ENCODE measurements at places on chromosomes 2 and 18. TPM values are rescaled to one million over a fixed set of nuclear protein-coding genes. Genes with fewer than 3 reads are reported as not detected.

The ALPI gene
- 0.06 TPM for polyA plus RNA-seq

The WDR75 gene
- 55.4 TPM for polyA plus RNA-seq

The MAB21L4 gene
- 11.1 TPM for polyA plus RNA-seq

The IL1F10 gene
- polyA plus RNA-seq, result not detected

DNA sequence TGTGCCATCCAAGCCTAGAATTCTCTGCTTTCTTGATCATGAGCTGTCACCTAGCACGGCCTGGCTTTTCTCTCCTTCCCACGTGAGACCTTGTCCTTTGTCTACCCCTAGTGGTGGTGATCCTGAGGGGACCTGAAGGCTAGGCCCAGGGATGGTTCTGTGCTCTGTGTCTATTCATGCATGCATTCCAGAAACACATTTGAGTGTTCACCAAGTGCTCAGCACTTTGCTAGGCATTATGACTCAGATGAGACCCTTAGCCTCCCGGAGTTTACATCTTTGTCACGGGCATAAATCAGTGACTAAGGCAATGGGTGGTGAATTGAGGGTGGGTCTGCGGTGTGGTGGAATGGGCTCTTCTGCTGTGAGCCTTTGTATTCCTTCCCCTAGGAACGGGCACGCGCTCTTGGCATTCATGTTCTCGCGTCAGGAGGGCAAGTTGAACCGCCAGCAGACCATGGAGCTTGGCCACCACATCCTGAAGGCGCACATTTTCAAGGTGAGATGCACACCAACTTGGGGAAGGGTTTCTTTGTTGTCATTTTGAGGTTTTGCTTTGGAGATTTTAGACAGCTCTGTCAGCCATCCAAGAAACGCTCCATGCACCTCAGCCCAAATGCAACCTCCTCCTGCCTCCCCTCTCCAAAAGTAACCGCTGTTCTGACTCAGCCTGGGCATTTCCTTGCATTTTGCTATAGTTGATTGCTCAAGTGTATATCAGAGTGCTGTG lies 100.9 kb downstream of the WDSUB1 start:
- DNase-seq, result peak; percentile 28

- no peak for DNase-seq
Measured at GRCh38 chr2:6846967-6847681, 18.6 kb downstream of the CMPK2 start.

DNA sequence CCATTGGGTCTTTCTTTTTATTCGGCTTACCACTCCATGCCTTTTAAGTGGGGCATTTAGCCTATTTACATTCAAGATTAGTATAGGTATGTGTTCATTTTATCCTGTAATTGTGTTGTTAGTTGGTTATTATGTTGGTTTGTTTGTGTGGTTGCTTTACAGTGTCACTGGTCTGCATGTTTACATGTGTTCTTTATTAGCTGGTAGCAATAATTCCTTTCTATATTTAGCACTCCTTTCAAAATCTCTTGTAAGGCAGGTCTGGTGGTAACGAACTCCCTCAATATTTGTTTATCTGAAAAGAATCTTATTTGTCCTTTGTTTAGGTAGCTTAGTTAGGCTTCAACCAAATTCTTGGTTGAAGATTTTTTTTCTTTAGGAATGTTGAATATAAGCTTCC lies 68.7 kb upstream of the XDH start:
- DNase-seq, result no peak

GRCh38 chr2:68256093-68256450 lies 3.7 kb upstream of the PPP3R1 start:
- no peak for DNase-seq

GRCh38 chr2:196951973-196952372 lies 25.5 kb upstream of the PGAP1 start:
- no peak for DNase-seq

- DNase-seq, result peak; percentile 34
Measured at GRCh38 chr2:231297108-231297908, 98.2 kb upstream of the B3GNT7 start.

- no peak for DNase-seq
Measured at GRCh38 chr18:63000839-63001238, 285.5 kb downstream of the PHLPP1 start.

DNA sequence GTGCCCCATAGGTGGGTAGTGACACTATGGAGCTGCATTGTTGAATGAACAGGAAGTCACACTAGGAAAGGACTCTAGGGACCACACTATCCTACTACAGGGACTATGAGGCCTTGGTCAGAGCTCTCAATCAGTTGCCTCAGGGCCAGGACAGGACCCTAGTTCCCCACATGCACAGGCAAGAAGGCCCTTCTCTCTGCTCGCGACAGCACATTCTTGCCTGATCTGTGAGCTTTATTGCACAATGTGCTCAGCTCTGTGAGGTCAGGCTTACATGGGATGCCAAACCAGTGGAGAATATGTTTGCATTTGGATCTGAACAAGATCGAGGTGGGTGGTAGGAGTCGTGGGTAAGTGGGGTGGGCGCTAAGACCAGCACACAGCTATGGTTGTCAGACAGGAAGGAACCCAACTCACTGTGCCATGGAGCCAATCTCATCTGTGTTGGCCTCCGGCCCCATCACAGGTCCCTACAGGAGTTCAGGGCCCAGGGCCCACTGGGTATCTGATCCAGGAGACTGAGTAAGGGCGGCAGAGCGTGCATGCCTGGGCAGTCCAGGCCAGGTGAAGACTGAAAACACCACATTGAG lies 8.0 kb downstream of the PCARE start:
- no peak for DNase-seq

DNA sequence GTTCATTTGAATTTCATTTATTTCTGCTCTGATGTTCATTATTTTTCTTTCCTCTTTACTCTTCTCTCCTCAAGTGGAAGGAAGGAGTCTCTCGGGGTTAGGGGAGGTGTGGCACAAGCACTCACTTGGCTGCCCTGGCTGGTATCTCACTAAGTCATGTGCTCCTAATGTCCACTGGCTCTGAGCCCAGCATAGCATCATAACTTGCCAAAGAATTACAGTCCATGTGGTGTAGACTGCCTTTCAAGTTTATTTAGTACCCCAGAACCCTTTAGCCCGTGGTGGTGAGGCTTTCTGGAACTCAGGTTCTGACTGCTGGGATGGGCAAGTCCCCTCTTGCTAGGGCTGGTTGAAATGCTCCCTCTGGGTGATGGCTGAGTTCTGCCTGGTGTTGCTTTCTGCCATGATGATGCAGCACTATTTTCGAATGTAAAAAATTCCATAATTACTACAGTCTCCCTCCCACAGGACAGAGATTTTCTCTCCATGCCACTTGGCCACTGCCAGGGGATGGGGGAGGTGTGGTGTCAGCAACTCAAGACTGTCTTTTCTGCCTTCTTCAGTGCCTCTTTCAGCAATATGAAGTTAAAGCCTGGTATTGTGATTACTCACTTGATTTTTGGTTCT lies 22.2 kb downstream of the SPAG16 start:
- no peak for DNase-seq
